Activated CD4-positive, alpha-beta T cell treated with anti-CD3 and anti-CD28 coated beads for 36 hours (primary cell): ENCODE measurements at places on chromosomes 1 and 21. TPM values are rescaled to one million over a fixed set of nuclear protein-coding genes. Genes with fewer than 3 reads are reported as not detected.

The CHODL gene
- 0.07 TPM for total RNA-seq

The LCE1A gene
- total RNA-seq = not detected

The PLA2G2D gene
- not detected for total RNA-seq

The CLCA1 gene
- not detected for total RNA-seq

The CXADR gene
- total RNA-seq = 0.30 TPM

The OR6K3 gene
- total RNA-seq = not detected

The RGL1 gene
- total RNA-seq = 2.0 TPM

The FCRLA gene
- not detected for total RNA-seq

DNA sequence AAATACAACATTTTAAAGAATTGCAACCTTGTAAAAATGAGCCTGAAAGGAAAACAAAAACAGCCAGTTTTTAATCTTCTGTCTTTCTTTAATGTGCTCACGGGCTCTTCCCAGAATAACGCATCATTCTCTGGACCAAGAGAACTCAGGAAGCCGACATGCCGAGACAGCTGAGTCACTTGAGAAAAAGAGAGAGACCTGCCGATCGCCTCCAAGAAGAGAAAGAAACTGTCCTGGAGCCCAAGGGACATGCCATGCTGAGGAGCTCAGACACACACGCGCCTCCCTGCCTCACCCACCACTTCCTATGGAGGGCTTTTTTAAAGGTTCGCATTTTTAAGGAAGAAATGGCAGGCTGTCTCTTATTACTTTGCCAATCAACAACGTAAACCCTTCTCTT, 176.4 kb downstream of the ZNF281 start:
- DNase-seq = no peak

DNA sequence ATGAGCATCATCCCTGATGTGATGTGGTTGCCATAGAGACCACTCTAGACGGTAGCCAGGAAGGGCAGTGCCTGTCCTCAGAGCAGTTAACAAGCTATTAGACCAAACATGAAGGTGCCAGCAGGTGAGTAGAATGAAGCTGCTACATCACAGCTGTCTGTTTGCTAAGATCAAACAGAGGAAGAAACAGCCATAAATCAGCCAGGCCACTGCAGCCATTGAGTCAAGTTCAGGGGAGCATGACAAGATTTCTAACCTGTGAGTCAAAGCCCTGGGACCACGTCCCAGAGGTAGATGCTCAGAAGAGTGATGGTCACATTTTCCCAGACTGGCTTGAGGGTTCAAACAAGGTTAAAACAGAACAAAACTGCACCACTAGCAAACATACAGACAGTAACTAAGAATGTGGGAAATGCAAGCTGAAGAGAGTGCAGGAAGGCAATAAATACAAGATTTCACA, 450.6 kb upstream of the DAB1 start:
- no peak for DNase-seq

GRCh38 chr1:217333939-217334338, 297.0 kb downstream of the GPATCH2 start:
- DNase-seq = peak; percentile 19

DNA sequence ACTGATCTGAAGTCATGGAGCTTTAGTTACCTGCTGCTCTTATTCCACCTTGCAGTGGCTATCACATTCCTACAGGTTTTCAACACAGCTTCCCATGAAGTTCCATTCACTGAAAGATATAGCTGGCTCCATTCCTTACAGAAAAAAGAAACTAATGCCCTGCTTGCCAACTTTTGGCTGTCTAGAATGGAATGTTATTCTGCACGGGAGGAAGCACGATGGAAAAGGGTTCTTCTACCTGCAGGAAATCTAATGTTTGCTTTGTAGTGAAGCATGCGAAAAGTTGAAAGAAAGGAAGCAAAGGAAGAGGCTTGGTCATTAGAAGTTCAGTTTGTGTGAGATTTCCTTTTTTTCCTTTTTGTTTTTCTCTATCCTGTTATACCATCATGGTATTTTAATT, 32.6 kb downstream of the GIPC2 start:
- no peak for DNase-seq

GRCh38 chr1:114821978-114822377, 32.7 kb upstream of the SYCP1 start:
- no peak for DNase-seq

- no peak for DNase-seq
Measured at GRCh38 chr1:98739762-98740161, 78.2 kb downstream of the SNX7 start.

DNA sequence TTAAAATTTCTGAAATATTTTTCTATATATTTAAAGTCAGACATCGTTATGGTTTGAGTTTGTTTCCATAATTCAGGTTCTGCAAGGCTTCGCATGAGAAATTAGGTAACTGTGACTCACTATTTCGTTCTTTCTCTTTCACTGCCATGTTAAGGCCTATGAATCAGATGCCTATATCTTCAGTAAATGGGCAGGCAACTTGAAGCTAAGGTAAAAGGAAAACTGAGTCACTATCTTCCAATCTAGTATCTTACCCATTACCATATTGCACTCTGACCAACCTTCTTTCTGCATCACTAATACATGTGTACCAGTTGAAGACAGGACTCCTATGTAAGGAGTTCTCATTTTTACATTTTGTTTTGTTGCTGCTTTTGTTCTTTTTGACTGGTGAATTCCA, 37.8 kb downstream of the PYHIN1 start:
- DNase-seq = no peak

DNA sequence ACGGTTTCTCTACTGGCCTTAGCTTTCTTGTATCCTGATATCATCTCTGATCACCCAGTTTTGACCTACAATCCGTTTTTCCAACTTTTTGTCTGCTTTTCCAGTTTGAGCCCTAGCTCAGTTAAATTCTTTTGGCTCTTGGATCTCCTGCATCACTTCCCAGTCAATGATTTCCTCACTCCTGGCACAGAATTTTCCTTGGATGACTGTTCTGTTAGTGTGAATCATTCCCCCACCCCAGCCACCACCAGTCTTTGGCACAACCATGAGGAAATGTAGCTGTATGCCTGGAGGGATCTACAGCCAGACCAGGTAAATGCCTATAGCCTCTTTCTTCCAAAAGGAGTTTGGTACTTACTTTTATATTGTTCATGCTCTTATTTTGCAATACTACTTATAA, 187.2 kb upstream of the PTGFR start:
- DNase-seq = no peak

DNA sequence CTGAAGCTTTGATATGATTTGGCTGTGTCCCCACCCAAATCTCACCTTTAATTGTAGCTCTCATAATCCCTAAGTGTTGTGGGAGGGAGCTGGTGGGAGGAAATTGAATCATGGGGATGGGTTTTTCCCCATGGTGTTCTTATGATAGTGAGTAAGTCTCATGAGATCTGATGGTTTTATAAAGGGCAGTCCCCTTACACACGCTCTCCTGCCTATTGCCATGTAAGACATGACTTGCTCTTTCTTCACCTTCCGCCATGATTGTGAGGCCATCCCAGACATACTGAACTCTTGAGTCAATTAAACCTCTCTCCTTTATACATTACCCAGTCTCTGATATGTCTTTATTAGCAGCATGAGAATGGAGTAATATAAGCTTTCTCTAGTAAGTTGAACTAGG, 261.9 kb downstream of the HLX start:
- peak; percentile 4 for DNase-seq

GRCh38 chr1:191371626-191372025, 786.6 kb upstream of the RGS18 start:
- no peak for DNase-seq

DNA sequence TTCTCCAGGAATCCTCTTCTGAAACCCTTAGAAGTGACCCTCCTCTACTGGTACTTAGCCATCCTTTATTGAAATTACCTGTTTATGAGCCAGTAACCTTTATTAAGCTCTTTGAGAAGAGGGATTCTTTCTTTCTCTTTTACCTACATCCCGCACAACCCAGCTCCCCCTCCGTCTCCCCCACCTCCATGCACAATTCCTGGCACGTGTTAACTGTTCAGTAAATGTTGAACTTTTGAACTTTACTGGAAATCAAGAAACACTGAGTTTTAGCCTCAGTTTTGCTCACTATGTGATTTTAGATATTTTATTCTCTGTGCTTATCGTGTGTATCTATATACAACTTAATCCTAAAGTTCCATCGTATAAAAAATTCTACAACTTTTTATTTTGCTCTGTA, 1.8 kb downstream of the TMED5 start:
- no peak for DNase-seq

GRCh38 chr21:44499211-44499560, 40.8 kb downstream of the KRTAP10-1 start:
- no peak for DNase-seq

- DNase-seq = no peak
Measured at GRCh38 chr21:28133116-28133515, 859.6 kb downstream of the LTN1 start.

- DNase-seq = no peak
Measured at GRCh38 chr1:153827168-153827964, 52.2 kb downstream of the SLC27A3 start.
